ENCODE measurements at places on chromosomes 5 and 9.

DNA sequence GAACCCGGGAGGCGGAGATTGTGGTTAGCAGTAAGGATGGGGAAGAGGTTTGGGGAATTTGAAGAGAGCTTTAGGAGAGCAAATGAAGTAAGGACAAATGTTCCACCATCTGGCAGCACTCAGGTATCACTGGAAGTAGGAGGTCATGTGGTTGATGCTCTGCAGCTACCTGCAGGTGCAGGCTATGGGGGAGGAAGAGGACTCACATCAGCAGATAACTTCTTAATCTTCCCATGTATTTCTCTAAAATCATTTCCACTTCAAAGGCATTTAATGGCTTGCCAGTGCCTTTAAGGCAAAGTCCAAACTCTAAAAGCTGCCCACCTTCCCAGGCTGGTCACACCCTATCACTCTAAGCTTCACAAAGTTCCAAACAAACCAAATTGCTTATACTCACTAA, 8.1 kb upstream of the HAVCR1 start:
- DNase-seq, result no peak

DNA sequence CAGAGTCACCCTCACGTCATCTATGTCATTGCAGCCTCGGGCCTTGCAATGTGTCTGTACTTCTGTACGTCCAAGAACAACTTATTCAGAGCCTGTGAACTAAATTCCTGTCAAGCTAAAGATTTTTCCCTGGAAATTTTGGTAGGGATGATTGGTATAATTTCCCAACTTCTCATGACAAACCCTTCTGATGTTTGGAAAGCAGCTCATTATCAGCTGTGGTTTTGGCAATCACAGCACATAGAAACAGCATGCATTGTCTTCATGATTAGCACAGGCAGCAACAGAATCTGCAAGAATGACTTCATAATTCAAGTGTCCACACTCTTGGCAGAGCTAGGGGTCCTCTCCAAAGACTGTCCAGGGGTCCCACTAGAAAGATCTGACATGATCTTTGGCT, 49.5 kb downstream of the APBA1 start:
- peak; percentile 37 for DNase-seq

GRCh38 chr9:114938687-114939575, 8.5 kb upstream of the TNFSF8 start:
- DNase-seq, result no peak

- peak; percentile 36 for DNase-seq
These were observed 9.0 kb downstream of the CD274 start for GRCh38 chr9:5459289-5459829.

DNA sequence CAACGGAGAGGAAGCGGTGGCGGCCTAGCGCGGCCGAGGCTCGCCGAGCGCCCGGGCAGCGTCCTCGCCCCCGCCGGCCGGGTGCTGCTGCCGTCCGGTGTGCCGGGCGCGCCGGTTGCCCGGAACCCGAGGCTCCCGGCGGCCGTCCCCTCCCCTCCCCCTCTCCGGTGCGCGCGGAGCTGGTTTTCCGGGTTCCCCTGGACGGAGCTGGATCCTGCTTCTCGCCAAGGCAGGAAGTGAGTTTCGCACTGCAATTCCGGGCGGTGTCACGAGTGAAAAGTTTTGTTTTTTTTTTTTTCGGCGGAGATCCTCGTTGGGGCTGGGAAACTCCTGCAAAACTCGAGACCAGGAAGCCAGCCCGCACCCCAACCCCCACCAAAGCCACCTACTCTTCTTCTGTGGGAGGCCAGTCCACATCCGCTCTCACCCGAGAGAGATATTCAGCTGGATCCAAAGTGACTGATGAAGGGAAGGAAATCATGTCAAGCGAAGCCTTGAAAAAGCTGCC, at the start of gene ERBIN:
Gene ERBIN (plus strand): TSS at position 300 of the 508 bp plus-strand sequence. CDS start 66,144 bp downstream, outside the sequence.
- DNase-seq, result peak; percentile 89

DNA sequence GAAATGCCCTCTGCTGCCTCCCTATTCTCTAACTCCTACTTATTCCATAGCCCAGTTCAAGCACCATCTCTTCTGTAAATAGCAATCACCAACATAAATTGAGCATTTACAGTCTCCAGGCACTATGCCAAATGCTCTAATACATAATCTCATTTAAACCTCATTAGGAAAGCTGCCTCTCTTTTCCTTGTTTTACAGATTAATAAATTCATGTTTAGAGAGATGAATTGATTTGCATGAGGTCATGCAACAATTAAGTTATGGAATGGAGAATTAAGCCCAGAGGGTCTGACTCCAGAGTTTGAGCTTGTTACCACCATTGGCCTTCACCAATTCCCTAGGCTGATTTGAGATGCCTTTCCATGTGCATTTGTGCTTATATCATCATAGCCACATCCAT, 23.4 kb upstream of the RFX3 start:
- DNase-seq, result no peak

DNA sequence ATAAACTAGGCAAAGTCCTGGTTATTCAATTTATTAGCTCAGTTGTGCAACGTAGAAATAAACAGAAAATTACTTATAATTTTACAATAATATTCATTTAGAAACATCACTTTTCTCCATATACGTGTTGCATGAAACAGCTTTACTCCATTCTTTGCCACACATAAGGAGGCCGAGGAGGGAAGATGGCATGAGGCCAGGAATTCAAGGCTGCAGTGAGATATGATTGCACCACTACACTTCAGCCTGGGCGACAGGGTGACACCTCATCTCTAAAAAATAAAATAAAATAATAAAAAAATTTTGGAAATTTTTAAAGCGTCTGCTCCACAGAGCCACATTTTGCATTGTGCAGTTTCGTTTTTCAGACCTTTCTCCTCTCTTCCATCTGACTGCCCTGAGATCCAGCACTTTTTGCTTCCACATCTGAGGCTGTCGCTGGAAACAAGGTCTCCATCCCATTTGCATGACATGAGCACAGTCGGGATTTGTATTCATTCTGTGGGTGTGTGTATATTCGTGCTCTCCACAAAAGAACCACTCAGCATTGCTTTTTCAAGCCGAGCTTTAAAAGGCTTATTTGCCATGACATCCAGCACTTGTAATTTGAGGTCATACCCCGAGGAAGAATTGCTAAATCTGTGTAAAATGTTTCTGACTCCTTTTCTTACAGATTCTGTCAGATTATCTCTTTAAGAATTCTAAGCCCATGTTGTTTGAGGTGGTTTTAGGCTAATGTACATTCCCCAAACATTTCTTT, 98.6 kb upstream of the MSX2 start:
- DNase-seq, result no peak

GRCh38 chr5:170310256-170310926, 12.8 kb upstream of the LCP2 start:
- no peak for DNase-seq

DNA sequence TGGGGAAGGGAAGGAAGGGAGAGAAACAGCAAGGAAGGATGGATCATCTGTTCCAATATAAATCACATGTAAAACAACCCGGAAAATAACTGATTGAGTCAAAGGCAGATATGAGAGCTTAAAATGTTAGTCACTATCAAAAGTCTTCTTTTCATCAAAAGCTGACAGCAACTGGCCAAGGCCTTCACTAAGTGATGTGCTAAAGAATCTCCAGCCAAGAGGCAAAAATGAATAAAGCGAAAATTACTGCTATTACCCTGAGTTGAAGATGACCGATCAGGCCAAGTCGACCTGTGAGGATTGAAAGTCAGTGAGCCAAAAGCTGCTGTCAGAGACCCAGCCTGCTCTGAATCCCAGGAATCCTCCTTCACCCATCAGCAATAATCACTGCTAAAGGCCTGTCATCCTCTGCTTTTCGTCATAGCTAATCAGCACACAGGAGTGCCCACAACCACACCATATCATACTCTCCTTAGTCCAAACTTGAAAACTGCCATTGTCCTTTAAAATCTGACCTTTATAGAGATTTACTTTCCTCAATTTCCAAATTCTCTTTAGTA, 736.9 kb downstream of the TLE1 start:
- DNase-seq, result peak; percentile 47

GRCh38 chr9:91549177-91549576, 125.5 kb upstream of the NFIL3 start:
- DNase-seq, result no peak

DNA sequence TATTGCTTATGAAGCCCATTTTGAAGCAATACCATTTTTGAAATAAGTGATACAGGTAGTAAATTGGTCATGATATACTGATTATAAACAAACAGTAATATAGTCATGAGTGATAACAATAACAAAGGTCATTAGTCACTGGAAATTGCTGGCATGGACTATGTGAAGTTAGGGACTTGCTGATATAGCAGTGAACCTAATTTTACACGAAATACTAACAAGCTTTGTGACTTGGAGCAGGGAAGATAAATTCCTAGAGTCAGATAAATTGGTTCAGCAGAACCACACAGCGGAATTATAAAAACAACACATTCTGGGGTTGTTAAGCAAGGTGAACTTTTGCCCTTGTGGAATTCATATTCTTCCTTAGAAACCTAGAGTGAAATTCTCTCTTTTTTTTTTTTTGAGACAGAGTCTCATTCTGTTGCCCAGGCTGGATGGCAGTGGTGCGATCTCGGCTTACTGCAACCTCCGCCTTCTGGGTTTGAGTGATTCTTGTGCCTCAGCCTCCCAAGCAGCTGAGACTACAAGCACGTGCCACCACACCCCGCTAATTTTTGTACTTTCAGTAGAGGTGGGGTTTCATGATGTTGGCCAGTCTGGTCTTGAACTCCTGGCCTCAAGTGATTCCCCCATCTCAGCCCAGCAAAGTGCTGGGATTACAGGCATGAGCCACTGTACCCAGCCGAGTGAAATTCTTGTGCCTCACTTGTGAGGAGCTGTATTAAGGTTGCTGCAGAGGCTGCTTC, 6.0 kb downstream of the UGCG start:
- peak; percentile 78 for DNase-seq

DNA sequence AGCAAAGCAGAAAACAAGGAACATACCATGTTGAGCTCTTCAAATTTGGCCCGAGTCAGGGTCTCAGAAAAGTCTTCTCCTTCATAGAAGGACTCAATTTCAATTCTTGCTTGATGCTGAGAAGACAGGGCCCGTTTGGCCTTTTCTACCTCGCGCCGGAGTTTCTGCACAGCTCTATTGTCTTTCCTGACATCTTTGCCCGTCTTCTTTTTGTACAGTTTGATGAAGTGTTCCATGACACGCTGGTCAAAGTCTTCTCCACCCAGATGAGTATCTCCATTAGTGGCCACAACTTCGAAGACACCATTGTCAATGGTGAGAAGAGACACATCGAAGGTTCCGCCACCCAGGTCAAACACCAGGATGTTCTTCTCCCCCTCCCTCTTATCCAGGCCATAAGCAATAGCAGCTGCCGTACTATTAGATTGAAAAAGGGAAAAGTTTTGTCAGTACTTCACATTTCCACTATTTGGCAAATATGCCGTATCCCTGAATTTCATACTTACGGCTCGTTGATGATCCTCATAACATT, 2.2 kb downstream of the HSPA5 start:
- DNase-seq, result no peak

GRCh38 chr9:129442803-129443511, 177.9 kb downstream of the C9orf50 start:
- DNase-seq, result no peak

DNA sequence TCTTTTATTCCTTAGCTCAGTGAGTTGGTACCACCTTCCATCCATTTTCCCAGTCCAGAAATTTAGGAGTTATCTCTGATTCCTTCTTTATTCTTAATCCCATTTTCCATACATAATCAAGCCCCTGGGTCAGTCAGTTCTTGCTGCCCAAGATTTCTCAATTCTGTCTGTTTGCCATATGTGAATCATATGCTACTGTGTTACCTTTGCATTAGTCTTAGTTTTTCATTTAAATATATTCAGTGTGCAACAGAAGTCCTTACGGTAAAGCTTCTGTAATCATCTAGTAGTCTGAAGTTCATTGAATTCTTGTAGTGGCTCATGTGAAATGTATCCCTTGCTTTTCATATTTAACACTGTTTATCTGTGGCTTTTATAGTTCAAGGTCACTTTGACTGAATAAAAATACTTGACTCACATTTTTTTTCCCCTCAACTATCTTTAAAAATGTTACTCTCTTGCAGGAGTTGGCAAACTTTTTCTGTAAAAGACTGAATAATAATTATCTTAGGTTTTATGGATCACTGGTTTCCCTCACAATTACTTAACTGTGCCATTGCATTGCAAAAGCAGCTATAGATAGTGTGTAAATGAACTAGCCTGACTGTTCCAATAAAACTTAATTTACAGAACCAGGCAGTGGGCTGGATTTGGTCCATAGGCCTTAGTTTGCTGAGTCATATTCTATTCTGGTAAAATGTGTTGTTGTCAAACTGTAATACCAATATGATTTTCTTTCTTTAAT, 6.9 kb downstream of the KIAA1958 start:
- DNase-seq, result peak; percentile 32

DNA sequence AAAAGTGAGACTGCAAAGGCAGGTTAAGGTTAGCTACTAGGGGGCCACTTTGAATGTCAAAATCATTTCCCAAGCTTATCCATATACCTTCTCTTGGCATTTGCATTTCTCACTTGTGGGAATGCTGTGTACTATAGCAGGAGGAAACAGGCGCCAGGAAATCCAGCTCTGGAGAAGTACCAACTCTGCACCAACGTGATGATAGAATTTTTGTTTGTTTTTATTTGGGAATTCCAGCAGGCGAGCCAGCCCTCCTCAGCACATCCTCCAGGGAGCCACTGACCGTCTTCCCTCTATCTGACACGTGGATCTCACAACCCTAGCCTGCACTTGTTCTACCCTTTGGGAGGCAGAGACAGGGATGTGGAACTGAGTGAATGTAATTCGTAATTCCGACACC, 318.0 kb downstream of the ACTL7B start:
- no peak for DNase-seq

- no peak for DNase-seq
These were observed 104.2 kb downstream of the SNX18 start for GRCh38 chr5:54621709-54622108.

- DNase-seq, result no peak
These were observed 157.5 kb upstream of the MAP1B start for GRCh38 chr5:71949772-71950171.

DNA sequence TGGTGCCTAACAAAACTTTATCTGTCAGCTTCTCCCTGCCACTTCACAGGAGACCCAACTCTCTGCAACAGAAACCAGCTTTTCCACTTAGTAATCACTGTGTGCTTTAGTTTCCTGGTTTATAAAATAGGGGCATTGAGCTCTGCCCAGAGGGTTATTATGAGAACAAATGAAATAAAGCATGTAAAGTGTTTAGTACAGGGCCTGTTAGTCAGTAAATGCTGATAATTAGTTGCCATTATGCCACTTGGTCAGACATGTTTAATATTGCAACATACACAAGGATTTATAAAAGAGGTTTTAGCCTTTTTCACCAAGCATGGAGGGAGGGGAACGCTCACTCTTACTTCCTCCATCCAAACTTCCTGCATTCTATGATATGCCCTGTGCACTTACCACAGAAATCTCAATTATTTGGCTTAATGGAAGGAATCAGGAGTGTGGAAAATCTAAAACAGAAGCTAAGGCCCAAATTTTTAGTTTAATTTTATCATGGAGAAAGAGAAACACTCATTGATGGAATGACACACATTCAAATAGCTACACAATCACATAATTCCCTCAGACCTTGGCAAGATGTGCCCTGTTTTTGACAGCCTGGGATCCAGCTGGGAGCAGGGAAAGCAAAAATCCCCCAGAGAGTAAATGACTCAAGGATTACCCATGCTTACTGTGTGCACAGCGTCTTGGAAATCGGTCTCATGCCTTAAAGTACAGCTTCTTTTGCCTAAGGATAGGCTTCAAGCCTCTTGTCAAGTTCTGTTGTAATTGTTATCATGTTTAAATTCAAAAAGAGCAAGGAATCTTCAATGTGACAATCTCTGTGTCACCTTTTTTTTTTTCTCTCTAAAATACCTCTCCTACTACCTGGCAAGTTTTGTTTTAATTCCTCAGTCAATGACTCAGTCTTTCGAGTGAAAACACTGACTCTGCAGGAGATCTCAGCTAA, 34.0 kb downstream of the ZNF474 start:
- DNase-seq, result peak; percentile 85

- DNase-seq, result no peak
These were observed 551.8 kb downstream of the CETN3 start for GRCh38 chr5:89857790-89858189.
